ENCODE measurements at places on chromosomes 1 and 21. TPM values are rescaled to one million over a fixed set of nuclear protein-coding genes. Genes with fewer than 3 reads are reported as not detected.
A peak's percentile ranks its signal among the peaks of the same experiment; 100 is the strongest.

DNA sequence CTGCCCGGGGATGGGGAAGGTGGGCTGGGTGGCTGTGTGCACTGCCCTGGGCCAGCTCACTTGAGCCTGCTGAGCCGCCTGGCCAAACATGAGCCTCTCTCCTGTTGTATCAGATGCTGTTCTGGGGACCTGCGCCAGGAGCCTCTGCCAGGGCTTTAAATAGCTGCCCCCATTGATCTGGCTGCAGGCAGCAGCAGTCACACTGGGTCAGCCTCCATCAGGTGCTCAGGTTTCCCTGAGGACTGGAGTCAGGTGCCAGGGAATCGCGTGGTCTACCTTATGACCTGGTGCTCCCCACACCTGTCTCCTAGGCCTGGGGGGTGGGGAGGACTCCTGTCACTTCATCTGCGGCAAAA is 700 bp upstream of the CCDC28B start:
- no peak for DNase-seq

DNA sequence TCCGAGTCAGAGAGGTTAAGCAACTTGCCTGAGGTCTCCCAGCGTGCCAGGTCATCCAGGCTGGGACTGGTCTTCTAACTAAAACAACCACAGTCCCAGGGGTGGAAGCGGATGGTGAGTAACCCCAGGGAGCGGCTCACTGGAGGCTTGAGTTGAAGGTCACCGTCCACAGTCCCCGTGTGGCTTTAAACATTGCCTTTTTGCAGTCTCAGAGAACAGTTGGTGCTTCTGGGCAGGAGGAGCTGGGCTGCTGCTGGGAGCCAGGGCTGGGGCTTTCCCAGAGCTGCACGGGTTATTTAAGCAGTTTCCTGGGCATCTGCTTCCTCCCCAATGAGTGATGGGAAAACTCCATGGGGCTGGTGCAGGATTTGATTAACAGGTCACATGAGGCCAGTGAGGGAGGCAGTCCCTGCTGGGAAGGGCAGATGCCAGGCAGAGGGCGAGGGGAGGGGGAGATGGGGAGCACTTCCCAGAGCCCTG is 12.3 kb downstream of the ARHGEF10L start:
- peak; percentile 88 for DNase-seq

DNA sequence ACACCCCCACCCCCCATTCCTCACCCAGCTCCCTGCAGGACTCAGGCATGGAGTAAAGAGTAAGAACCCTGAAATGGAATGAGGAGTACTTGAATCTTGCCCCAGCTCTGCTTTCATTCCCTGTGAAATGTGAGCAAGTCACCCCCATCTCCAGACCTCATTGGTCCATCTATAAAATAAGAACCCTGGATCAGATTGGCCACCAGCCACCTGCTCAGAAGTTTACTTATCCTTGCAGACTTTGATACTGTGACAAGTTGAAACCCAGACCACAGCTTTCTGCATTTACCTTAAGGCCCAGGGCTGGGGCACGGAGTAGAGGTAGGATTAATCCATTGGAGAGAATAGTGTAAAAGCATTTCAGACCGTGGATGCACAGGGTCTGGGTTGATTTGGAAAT is 2.2 kb downstream of the KISS1 start:
- no peak for DNase-seq

DNA sequence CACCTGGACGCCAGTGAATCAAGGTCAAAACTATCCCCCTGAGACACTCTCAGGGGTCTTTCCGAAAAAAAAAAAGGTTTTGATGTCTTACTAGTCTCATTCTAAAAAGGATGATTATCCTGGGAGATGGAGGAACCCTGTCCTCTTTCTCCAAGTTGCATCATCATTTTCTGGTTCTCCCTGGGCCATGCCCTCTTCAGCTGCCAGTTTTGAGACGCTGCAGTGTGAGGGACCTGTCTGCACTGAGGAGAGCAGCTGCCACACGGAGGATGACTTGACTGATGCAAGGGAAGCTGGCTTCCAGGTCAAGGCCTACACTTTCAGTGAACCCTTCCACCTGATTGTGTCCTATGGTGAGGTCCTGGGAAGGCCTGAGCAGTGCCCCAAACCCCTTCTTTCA is 3.5 kb downstream of the FCRLA start:
- DNase-seq, result no peak

RNASEL gene
- 16.0 TPM for total RNA-seq
